ENCODE measurements at places on chromosomes 7 and 10. TPM values are rescaled to one million over a fixed set of nuclear protein-coding genes. Genes with fewer than 3 reads are reported as not detected.

The CCM2 gene
- 36.0 TPM for polyA plus RNA-seq

The JCAD gene
- 10.5 TPM for polyA plus RNA-seq

The FAS gene
- polyA plus RNA-seq, result 3.2 TPM

The C10orf62 gene
- 1.3 TPM for polyA plus RNA-seq

The SORBS1 gene
- 355 TPM for polyA plus RNA-seq

The MYO1G gene
- polyA plus RNA-seq, result 0.65 TPM

The TRUB1 gene
- 7.4 TPM for polyA plus RNA-seq

The COL28A1 gene
- polyA plus RNA-seq, result 0.28 TPM

The SHH gene
- polyA plus RNA-seq, result not detected

The PRSS37 gene
- not detected for polyA plus RNA-seq

The ANKIB1 gene
- polyA plus RNA-seq, result 10.9 TPM

The HPSE2 gene
- 0.08 TPM for polyA plus RNA-seq

The SNX10 gene
- polyA plus RNA-seq, result 0.38 TPM

The TNRC18 gene
- polyA plus RNA-seq, result 26.7 TPM
